CD4-positive, alpha-beta T cell (primary cell): ENCODE measurements at places on chromosomes 2 and 18. TPM values are rescaled to one million over a fixed set of nuclear protein-coding genes. Genes with fewer than 3 reads are reported as not detected.
A peak's percentile ranks its signal among the peaks of the same experiment; 100 is the strongest.

DNA sequence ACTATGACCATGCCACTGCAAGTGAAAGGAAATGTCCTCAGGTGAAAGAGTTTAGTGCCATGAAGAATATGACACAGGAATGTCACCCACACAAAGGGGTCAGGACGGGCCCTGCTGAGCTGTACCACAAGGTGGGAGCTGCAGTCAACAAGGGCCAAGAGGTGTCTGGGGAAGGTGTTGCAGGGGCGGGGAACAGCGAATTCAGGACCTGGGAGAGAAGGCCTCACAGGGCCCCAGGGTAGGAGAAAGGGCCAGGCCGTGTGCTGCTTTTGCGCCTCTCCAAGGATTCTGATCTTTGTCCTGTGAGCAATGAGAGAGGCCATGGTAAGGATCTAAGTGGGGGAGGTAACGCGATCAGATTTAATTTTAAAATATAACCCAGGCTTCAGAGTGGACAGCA is 23.6 kb downstream of the CYB5A start:
- H3K27ac ChIP-seq = no peak overlapping the region
- H3K36me3 ChIP-seq = peaks cover 2% of the 10 kb centered on the region
- DNase-seq = no peak
- no peaks in the 10 kb centered on the region for H3K4me1 ChIP-seq
- H3K27me3 ChIP-seq = no peaks in the 10 kb centered on the region
- H3K4me3 ChIP-seq = no peak overlapping the region

- H3K27me3 ChIP-seq = no peaks in the 10 kb centered on the region
- no peak for DNase-seq
- no peaks in the 10 kb centered on the region for H3K36me3 ChIP-seq
- peaks cover 4% of the 10 kb centered on the region for H3K4me1 ChIP-seq
- H3K27ac ChIP-seq = no peak overlapping the region
These were observed 28.3 kb upstream of the ITGB6 start for GRCh38 chr2:160228141-160228917.

PASK gene
- 87.9 TPM for total RNA-seq

GRCh38 chr2:23988371-23988770 is 21.5 kb upstream of the MFSD2B start:
- no peak overlapping the region for H3K4me3 ChIP-seq
- no peak overlapping the region for H3K27ac ChIP-seq
- peaks cover 9% of the 10 kb centered on the region for H3K36me3 ChIP-seq
- no peaks in the 10 kb centered on the region for H3K27me3 ChIP-seq
- DNase-seq = peak; percentile 40

SPATA3 gene
- total RNA-seq = not detected

- no peak for DNase-seq
- H3K4me1 ChIP-seq = no peaks in the 10 kb centered on the region
- H3K36me3 ChIP-seq = no peaks in the 10 kb centered on the region
- no peak overlapping the region for H3K27ac ChIP-seq
- H3K4me3 ChIP-seq = no peak overlapping the region
These were observed 838.1 kb upstream of the ACVR2A start for GRCh38 chr2:147006736-147007141.

DNA sequence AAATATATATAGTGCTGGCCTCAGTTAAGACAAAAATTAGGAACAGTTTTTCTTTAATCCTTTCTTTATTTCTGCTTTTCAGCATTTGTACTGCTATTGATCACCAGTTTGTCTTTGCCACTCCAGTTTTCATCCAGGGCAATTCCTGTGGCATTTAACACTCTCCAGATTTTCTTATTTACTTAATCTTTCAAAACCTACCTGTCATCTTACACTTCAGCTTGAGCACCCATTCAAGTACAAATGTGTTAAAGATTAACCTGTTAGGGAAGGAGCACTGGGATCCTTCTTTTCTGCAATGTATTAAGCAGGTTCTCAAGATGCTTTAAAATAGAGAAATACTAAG is 101.8 kb upstream of the SCN1A start:
- no peaks in the 10 kb centered on the region for H3K36me3 ChIP-seq
- no peaks in the 10 kb centered on the region for H3K27me3 ChIP-seq
- DNase-seq = no peak
- H3K27ac ChIP-seq = no peak overlapping the region
- no peak overlapping the region for H3K4me3 ChIP-seq
- no peaks in the 10 kb centered on the region for H3K4me1 ChIP-seq

DNA sequence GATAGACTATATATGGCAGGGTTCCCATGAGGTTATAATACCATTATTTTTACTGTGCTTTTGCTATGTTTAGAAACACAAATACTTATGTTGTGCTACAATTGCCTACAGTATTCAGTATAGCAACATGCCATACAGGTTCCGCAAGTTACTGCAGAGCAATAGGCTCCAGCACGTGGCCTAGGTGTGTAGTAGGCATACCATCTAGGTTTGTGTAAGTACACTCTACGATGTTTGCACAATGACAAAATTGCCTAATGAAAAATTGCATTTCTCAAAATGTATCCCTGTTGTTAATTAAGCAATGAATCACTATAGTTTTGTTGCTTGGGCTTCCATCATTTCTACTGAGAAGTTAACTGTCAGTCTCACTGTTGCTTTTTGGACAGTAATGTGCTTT is 9.8 kb downstream of the CD302 start:
- DNase-seq = no peak
- no peaks in the 10 kb centered on the region for H3K27me3 ChIP-seq
- H3K27ac ChIP-seq = no peak overlapping the region
- H3K4me1 ChIP-seq = no peaks in the 10 kb centered on the region
- H3K36me3 ChIP-seq = no peaks in the 10 kb centered on the region

DNA sequence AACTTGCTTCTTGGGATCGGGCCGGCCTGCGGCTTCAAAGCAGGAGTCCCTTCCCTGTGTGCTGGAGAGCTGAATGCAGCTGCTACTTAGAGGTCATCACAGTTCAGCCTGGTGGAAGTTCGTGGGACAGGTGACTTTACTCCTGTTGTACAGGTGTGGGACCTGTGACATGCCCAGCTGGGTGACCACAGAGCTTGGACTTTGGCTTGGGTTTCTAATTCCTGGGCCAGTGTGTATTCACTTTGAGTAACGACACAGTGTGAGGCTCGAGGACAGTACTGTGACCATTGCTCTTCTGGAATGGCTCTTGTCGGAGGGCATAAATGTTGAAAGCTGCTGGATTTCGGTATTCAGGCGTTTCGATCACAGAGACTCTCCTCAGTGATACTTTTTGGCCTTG is 114.5 kb downstream of the STPG4 start:
- peaks cover 75% of the 10 kb centered on the region for H3K36me3 ChIP-seq
- H3K27me3 ChIP-seq = no peaks in the 10 kb centered on the region
- DNase-seq = no peak
- peaks cover 2% of the 10 kb centered on the region for H3K4me1 ChIP-seq
- H3K27ac ChIP-seq = no peak overlapping the region
- H3K4me3 ChIP-seq = no peak overlapping the region

MDH1 gene
- 96.3 TPM for total RNA-seq

SRD5A2 gene
- not detected for total RNA-seq

DNA sequence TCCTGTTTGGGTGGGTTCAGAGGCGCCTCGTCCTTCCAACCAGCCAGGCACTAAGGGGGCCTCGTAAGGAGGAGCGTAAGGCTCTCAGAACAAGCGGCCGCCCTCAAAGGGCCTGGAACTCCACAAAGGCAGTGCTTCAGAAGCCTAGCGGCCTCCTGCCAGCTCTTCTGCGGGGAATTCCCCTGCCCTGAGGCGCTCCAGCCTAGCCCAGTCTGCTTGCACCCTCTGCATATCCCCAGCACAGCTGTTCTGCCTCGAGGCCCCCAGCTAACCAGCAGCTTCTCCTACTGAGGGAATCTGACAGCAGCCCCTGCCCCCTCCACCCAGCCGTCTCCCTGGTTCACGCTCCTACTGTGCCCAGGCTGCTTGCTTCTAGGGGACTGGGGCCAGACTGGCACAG is 265.9 kb downstream of the TFCP2L1 start:
- no peaks in the 10 kb centered on the region for H3K4me1 ChIP-seq
- no peak for DNase-seq
- no peaks in the 10 kb centered on the region for H3K36me3 ChIP-seq
- no peaks in the 10 kb centered on the region for H3K27me3 ChIP-seq

- no peaks in the 10 kb centered on the region for H3K36me3 ChIP-seq
- no peak overlapping the region for H3K4me3 ChIP-seq
- H3K27ac ChIP-seq = no peak overlapping the region
- H3K27me3 ChIP-seq = no peaks in the 10 kb centered on the region
- H3K4me1 ChIP-seq = peaks cover 17% of the 10 kb centered on the region
These were observed 3.1 kb upstream of the B3GNT2 start for GRCh38 chr2:62192811-62193210.

- H3K27me3 ChIP-seq = no peaks in the 10 kb centered on the region
- H3K4me3 ChIP-seq = no peak overlapping the region
- DNase-seq = no peak
- no peak overlapping the region for H3K27ac ChIP-seq
- H3K4me1 ChIP-seq = no peaks in the 10 kb centered on the region
These were observed 545.4 kb downstream of the CCDC85A start for GRCh38 chr2:56729212-56729611.

DNA sequence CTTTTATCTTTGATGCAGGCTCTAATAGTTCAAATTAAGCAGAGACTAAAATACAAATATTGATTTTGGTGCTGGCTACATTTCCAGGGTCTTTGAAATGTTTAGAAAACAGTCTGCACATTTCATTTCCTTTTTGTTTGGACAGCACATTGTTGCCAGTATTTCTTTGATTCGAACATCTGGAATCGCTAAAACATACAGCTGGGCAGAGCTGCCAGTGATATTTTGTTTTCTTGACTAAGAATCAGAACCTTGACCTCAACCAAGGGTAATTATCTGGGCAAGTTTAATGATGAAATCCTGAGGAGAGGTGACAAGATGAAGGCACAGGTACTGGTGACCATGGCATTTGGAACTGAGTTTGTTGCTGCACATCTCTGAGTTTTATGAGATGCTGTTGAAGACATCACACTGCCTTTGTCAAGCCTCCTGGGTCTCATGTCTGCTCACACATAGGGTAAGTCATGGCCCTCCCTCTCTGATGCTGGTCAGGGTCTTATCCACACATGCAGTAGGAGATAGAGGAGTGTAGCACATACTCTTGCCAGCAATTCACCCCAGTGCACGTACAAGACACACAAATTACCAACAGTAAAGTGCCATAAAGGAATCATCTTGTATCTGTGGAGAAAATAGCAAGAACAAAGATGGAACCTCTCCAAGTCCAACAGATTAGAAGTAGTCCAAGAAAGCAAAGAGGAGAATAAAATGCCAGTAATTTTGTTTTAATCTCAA is 391.9 kb downstream of the RND3 start:
- no peaks in the 10 kb centered on the region for H3K36me3 ChIP-seq
- no peak overlapping the region for H3K4me3 ChIP-seq
- no peak for DNase-seq

GPR75 gene
- total RNA-seq = 2.0 TPM

SMYD1 gene
- total RNA-seq = not detected

- peaks cover 26% of the 10 kb centered on the region for H3K36me3 ChIP-seq
- no peak overlapping the region for H3K27ac ChIP-seq
- DNase-seq = no peak
- peaks cover 3% of the 10 kb centered on the region for H3K4me1 ChIP-seq
- H3K4me3 ChIP-seq = no peak overlapping the region
- H3K27me3 ChIP-seq = no peaks in the 10 kb centered on the region
These were observed 36.5 kb downstream of the ANO7 start for GRCh38 chr2:241224851-241225438.

DNA sequence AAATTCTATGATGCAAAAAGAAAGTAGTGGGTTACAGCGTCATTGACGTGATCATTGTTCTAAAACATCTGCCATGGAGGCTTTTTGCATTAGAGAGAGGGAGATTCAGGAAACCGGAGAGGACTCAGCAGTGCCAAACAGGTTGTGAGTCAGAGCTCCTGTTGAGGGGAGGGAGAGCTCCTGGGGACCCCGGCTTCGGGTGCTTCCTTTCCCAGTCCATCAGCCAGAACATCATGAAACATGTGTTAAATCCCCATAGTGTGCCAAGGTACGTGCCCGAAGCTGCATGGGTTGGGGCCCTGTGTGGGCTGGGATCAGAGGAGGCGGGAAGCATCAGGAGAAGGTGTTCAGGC is 791 bp upstream of the CYRIA start:
- no peak overlapping the region for H3K27ac ChIP-seq
- H3K4me1 ChIP-seq = peaks cover 25% of the 10 kb centered on the region
- no peaks in the 10 kb centered on the region for H3K36me3 ChIP-seq
- no peak for DNase-seq

SP140 gene
- 55.1 TPM for total RNA-seq

DNA sequence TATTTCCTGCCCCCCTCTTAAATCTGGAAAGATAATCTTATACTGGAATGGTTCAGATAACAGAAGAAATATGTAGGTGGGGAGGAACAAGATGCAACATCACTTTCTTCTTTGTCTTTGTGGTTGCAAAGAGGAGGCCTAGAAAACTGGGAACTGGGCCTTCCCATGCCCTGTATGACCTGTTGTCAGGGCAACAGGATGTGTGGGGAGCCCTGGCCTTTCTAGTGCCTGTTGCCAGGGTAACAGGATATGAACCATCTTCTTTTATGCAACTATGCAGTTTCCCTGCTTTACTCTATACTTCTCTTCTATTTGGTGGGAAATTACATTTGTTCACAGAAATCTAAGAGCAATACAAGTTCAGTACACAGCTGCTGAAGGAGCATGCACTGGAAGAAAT is 79.8 kb upstream of the PDE1A start:
- H3K36me3 ChIP-seq = no peaks in the 10 kb centered on the region
- no peak overlapping the region for H3K27ac ChIP-seq
- H3K27me3 ChIP-seq = no peaks in the 10 kb centered on the region
- no peak overlapping the region for H3K4me3 ChIP-seq
- no peak for DNase-seq

GRCh38 chr2:199434555-199434954 is 23.2 kb downstream of the SATB2 start:
- no peak for DNase-seq
- H3K27ac ChIP-seq = no peak overlapping the region
- no peak overlapping the region for H3K4me3 ChIP-seq
- H3K27me3 ChIP-seq = peaks cover 11% of the 10 kb centered on the region
- no peaks in the 10 kb centered on the region for H3K36me3 ChIP-seq

- H3K27me3 ChIP-seq = no peaks in the 10 kb centered on the region
- no peak overlapping the region for H3K27ac ChIP-seq
- H3K4me3 ChIP-seq = no peak overlapping the region
- H3K4me1 ChIP-seq = no peaks in the 10 kb centered on the region
- no peak for DNase-seq
These were observed 387.8 kb upstream of the RAB12 start for GRCh38 chr18:8221452-8221851.

- H3K4me1 ChIP-seq = peaks cover 5% of the 10 kb centered on the region
- no peak overlapping the region for H3K4me3 ChIP-seq
- H3K27me3 ChIP-seq = no peaks in the 10 kb centered on the region
- H3K27ac ChIP-seq = no peak overlapping the region
These were observed 204.1 kb downstream of the FAM210A start for GRCh38 chr18:13522256-13522655.

CPO gene
- not detected for total RNA-seq

PUS10 gene
- total RNA-seq = 2.0 TPM

- H3K27ac ChIP-seq = no peak overlapping the region
- H3K4me1 ChIP-seq = no peaks in the 10 kb centered on the region
- DNase-seq = no peak
- H3K4me3 ChIP-seq = no peak overlapping the region
- peaks cover 76% of the 10 kb centered on the region for H3K36me3 ChIP-seq
These were observed 12.9 kb downstream of the ERFE start for GRCh38 chr2:238171575-238172187.
